Natural killer cell (primary cell): ENCODE measurements at places on chromosomes 11 and 22.

- no peak for DNase-seq
Measured at GRCh38 chr11:66768088-66768521, 39.1 kb upstream of the SPTBN2 start.

- DNase-seq, result no peak
Measured at GRCh38 chr11:103609117-103610066, 427.0 kb upstream of the DDI1 start.

- peak; percentile 44 for DNase-seq
Measured at GRCh38 chr22:23894710-23895598, 771 bp downstream of the MIF start.

GRCh38 chr11:2932850-2933251 is 3.6 kb upstream of the PHLDA2 start:
- peak; percentile 51 for DNase-seq

- no peak for DNase-seq
Measured at GRCh38 chr11:29657709-29658108, 359.1 kb downstream of the KCNA4 start.

- no peak for DNase-seq
Measured at GRCh38 chr22:49087716-49088601, 739.7 kb downstream of the BRD1 start.

GRCh38 chr11:86888164-86889000 is 66.8 kb downstream of the FZD4 start:
- no peak for DNase-seq

DNA sequence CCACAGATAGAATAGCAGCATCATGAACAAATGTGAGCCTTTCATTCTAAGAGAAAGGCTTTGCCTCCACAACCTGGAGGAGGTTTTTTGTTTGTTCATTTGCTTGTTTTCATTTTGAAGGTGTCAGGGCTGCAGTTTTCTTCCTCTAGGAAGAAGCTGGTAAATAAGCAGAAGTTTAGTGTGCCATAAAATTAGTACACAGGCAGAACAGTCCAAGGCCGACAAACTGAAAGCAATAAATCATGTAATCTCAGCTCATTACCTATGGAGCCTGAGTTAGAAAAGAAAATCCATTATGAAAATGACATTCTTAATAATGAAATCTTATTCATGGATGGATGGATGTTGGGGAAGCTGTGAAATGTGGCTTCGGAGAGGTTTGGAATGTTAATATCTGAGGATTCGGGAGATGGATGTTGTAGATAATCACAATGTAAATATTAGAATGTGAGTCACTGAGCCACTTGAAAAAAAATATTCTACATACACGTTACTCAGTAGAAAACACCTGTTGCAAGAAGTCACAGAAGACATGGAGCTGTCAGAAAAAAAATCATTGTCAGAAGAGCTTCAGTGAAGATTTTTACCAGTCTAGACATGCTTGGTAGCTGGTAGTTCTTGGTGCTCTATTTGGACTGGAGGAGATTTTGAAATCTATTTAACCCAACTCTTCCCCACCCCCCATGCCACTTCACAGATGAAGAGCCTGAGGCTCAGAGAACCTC is 15.0 kb upstream of the ZDHHC13 start:
- no peak for DNase-seq

DNA sequence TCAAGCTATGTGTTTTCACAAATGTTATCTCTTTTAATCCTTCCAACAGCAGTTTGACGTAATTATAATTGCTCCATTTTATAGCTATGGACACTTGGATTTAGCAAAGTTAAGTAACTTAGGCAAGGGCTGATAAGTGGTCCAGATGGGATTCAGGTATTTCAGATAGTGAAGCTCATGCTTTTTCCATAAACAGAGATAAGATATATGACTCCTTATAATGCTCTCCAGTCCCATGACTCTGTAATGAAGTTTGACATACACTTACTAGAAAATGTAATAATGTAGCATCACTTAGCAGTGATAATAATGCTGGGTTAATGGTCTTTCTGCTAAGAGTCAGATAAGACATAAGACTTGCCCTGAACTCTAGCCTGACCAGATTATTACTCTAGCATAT is 892.1 kb downstream of the LRRC4C start:
- DNase-seq, result no peak

- DNase-seq, result peak; percentile 52
Measured at GRCh38 chr11:120324932-120325810, at the start of gene TLCD5. Gene TLCD5, plus strand, starts transcription at chr11:120325299. Its CDS starts 2,143 bp downstream, at chr11:120327442.

- DNase-seq, result no peak
Measured at GRCh38 chr11:18248561-18248960, at the start of gene SAA2. Gene SAA2, minus strand, starts transcription at chr11:18248668. Its CDS starts 657 bp downstream, at chr11:18248011.

DNA sequence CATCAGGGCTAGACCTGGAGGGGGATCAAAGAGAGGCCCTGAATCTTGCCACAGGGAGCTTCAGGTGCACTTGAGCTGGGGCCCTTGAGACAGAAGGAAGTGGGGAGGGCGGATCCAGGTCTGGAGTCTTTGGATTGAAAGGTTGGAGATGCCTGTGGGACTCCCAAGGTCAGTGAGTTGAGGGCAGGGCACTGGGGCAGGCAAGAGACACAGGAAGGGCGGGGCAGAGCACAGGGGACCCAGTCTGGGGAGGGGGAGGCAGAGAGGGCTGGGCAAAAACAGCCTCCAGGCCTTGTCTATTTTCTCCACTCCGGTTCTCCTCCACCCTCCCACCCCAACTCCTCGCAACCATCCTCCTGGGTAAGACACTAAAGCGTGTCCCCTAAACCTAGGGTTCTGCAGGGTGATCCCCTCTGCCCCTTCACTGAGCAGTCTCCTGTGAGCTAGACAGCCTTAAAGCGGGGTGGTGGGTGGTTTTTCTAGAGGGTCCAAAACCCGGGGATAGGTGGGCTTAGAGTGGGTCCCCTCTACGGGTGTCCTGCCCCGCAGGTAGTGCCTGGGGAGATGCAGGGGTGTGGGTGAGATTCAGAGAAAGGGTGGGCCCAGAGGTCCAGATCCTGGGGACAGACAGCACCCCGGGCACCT is 38.6 kb upstream of the CELSR1 start:
- peak; percentile 28 for DNase-seq

DNA sequence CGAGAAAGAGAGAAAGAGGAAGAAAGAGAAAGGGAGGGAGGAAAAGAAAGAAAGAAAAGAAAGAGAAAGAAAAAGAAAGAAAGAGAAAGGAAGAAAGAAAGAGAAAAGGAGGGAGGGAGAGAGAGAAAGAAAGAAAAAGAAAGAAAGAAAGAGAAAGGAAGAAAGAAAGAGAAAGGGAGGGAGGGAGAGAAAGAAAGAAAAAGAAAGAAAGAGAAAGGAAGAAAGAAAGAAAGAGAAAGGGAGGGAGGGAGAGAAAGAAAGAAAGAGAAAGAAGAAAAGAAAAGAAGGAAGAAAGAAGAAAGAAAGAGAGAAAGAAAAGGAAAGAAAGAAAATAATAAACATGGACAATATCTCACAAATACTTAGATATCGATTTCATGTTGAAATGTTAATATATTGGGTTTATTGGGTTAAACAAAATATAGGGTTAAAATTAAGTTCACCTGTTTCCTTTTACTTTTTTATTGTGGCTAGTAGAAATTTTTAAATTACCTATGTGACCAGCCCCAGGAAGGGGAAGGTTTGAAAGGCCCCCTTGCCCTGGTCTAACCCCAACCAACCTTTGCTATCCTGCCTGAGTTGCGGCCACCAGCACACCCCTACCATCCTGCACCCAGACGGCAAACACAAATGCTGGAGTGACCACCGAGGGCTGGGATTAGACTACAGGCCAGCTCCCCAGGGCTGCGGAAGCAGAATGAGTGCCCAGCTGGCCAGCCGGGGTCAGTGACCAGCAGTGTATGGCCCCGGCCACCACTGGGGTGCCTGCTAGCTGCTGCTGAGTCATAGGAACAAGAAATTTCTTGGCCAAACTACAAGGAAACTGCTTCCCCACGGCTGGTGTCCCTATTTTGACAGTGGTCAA is 81.0 kb upstream of the FGF3 start:
- DNase-seq, result no peak

DNA sequence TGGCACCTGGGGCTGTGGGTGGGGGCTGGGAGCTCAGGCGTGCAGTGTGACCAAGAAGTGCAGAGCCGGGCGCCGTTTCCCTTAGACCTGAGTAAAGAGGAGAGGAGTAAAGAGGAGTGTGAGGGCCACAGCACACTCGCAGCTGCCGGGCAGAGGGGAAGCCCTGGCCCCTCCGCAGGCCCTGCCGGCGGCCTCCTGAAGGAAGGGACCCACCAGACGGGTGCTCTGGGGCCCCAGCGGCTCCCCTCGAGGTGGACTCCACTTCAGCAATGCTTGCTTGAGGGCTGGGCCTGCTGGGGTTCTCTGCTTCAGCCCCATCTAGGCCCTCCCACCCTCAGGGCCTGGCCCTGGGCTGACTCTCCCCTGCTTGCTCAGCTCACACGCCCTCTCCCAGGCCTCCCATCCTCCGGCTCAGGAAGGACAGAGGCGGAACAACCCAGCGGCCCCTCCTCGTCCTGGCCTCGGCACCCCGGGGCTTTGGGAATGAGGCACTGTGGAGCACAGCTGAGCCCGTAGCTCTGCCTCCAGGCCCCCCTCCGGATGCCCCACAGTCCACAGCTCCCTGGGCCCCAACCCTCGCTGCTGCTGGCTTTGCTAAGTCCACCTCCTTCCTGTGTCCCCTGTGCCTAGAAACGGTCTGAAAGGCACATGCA is 1198.7 kb downstream of the BRD1 start:
- DNase-seq, result no peak

GRCh38 chr11:106072804-106073203 is 4.3 kb downstream of the KBTBD3 start:
- no peak for DNase-seq

GRCh38 chr22:35275580-35275979 is 18.3 kb downstream of the HMGXB4 start:
- DNase-seq, result no peak

DNA sequence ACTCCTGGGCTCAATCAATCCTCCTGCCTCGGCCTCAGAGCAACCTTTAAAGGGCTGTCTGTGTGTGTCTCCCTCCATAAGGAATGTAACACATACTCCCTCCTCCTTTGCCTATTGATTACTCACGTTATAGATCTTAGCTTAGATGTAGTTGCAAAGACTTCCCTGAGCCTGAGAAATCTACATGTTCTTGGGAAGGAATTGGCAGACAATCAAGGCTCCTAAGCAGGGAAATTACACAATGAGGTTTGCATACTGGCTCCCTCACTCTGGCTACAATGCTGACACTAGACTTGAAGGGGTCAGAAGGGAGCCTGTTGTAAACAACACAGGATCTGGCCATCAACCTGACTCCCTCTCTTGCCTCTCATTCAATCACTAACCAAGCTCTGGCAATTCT is 5.2 kb upstream of the OLFML1 start:
- no peak for DNase-seq

DNA sequence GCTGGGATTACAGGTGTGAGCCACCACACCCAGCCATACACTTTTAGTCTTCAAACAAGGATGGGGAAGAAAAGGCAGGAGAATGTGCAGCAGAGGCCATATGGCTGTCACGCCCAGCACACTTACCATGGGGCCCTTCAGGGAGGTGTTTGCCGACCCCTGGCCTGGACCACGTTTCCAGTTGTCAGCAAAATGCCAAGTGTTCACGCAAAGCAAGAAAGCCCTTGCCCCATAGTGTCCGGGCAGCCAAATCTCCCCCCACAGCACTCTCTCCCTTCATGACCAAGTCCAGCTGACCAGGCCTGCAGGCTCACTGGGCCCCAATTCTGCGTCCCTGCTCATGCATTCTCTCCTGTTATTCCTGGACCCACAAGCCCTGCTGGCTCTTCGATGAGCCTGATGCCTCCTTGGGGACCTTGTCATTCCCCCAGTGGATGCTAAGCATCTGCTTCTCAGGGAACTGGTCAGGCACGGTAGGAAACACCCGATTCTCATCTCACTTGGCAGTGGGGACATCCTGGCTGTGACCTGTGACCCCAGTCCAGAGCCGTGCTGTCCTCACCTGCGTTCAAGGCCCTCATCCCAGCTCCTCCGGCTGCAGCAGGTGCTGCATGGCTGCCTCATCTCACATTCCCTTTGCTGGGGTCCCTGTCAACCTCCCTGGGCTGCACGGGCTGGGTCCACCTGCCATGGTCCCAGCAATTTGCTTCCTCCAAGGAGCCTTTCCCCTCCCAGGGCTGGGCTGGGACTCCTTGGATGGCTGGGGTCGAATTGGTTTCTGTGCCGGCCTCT is 96.4 kb downstream of the CTTN start:
- no peak for DNase-seq

- no peak for DNase-seq
Measured at GRCh38 chr11:66373265-66373664, 1.7 kb upstream of the SLC29A2 start.

DNA sequence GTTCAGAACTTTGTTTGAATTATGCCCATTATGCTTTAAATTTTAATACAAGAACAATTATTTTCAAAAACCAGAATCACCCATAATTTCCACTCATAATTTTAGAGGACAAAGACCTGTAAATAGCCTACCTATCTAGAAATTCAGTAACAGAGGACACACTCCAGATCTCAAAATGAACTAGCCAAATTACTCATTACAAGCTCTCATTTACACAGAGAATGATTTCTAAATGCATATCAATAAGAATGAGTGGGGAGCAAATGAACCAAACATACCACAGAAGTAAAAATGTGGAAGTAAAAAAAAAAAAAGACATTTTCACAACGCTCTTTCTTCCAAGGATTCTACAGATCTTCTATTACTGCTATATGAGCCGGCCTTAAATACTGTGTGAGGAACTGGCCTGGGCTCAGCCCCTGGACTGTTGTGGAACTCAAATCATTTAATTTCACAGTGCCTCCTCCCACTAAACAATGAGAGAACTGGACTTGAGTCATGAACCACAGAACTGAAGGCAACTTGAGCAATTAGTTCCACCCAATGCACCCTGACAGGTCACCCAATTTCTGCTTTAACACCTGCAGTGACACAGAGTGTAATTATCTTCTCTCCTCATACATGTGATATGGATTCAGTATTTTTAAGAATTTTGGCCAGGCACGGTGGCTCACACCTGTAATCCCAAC is 8.0 kb downstream of the MRTFA start:
- DNase-seq, result no peak

GRCh38 chr11:45646275-45646927 is 19.0 kb downstream of the CHST1 start:
- no peak for DNase-seq

- DNase-seq, result no peak
Measured at GRCh38 chr11:99548264-99548663, 527.5 kb downstream of the CNTN5 start.

- no peak for DNase-seq
Measured at GRCh38 chr11:10395166-10395897, 59.7 kb upstream of the AMPD3 start.

- peak; percentile 63 for DNase-seq
Measured at GRCh38 chr22:29167032-29167911, 38.4 kb upstream of the EMID1 start.

DNA sequence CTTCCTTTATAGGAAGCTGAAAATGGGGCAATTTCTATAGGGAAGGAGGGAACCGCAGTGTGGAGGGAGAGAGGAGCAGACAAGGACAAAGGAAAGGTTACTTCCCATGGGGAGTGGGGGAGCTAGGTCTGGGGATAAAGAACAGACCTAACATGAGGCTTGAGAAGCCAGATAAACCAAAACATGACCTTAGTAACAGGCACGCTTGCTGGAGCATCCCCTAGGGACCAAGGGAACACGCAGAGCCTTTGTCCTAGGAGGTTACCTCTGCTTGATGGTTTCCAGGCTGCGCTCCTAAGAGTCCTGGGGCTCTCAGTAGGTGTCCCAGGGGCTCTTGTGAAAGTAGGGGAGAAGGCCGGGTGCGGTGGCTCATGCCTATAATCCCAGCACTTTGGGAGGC is 271.4 kb upstream of the NCAM1 start:
- no peak for DNase-seq
